GM19239 (cell line): ENCODE measurements at places on chromosomes 1 and 21.

DNA sequence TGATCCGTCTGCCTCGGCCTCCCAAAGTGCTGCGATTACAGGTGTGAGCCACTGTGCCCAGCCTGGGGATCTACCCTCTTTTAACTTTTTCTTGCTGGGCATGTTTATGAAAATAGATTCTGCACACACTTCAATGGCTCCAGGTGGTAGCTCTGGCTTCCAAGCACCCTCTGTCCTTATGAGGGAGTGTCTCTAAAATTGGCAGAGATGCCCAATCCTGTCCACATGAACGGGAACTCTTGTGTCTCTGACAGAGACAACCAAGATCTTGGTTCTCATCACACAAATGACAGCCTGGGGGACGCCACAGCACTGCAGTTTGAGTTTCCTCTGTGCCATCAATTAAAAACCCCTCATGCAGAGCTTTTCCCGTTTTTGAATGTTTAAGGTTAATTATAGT lies 43.4 kb upstream of the ANGPTL7 start:
- no peak for DNase-seq

GRCh38 chr1:119659628-119660027 lies 11.6 kb upstream of the ZNF697 start:
- DNase-seq, result no peak

GRCh38 chr1:155017946-155018316 lies 15.3 kb downstream of the ZBTB7B start:
- no peak for DNase-seq

GRCh38 chr1:66434096-66434495 lies 99.9 kb upstream of the SGIP1 start:
- no peak for DNase-seq

DNA sequence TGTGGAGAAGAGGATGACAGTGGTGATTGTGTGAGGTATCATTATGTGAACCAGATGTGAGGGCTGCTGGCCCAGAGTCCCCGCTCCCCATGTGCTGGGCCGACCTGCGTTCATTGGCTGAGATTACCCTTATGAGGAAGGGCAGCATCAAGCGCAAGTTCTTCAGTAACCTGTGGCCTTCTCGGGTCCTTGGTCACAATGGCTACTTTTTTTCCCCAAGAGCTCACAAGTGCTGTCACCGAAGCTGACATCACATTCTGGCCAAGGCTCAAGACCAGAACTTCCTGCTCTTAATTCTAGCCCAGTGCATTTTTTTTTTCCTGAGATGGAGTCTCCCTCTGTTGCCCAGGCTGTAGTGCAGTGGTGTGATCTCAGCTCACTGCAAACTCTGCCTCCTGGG lies 262.9 kb downstream of the RHOU start:
- DNase-seq, result no peak

DNA sequence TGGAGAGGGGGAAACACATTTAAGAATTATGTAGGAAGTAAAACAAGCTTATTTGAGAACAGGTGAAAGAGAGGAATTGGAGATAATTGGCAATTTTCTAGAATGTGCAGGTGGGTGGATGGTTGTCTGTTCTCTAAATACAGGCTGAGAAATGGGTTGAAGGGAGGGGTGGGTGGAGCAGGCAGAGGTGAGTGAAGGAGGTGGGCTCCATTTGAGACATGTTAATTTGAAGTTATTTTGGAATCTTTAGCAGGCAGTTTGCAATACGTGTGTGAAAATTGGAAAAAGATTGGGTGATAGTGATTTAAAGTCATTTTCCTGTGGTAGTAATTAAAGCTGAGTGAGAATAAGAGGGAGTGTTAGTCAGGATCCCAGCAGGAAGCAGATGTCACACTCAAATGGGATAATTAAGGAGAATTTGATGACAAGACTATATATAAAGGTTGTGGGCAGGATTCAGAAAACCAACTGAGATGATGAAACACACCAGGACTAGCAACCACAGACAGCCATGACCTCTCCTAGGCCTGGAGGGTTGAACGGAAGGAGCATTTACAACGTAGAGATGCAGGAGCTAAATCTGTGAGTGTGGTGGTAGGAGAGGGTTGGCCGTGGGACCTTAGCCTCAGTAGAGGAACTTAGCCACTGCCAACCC lies 40.6 kb downstream of the CHRM3 start:
- no peak for DNase-seq

DNA sequence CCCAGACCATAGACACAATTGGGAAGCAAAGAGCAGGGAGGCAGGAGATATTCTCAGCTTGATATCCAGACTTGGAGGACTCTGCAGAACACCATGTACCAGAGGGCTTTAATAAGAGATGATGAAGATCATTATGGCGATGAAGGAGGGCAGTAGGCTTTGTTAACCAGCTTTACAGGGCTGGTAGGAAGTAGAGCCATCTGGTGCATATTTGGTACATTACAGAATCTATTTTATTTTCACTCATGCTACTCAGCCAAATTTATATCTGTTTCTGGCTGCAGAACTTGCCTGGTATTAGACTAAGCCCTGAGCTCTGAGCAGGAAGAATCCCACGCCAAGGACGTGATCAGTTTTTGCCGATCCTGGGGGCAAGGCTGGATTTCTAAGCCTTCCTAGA lies 61.8 kb upstream of the SYT6 start:
- DNase-seq, result no peak

- DNase-seq, result no peak
Observed at GRCh38 chr1:47656719-47657685, 219.2 kb downstream of the FOXD2 start.
